ENCODE measurements at places on chromosomes 3 and 15.
A peak's percentile ranks its signal among the peaks of the same experiment; 100 is the strongest.

GRCh38 chr15:75195122-75195765, 6.4 kb upstream of the C15orf39 start:
- DNase-seq: no peak

DNA sequence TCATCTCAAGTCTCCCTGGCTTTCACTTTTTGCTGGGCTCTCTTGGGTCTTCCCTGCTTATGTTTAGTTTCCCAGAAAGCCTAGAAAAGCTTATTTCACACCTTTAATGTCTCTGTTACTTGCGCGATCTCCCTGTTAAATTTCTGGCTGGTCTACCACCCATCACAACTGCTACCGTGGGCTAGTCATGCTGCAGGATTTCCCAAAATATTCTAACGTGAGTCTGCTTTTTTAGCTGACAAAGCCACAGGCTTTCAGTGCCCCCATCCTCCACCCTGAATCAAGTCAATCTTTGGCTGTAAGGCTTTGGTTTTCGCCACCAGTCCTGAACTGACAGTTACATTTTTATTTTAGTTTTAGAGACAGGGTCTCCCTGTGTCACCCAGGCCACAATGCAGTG, 74.1 kb downstream of the SUMF1 start:
- no peak for DNase-seq

DNA sequence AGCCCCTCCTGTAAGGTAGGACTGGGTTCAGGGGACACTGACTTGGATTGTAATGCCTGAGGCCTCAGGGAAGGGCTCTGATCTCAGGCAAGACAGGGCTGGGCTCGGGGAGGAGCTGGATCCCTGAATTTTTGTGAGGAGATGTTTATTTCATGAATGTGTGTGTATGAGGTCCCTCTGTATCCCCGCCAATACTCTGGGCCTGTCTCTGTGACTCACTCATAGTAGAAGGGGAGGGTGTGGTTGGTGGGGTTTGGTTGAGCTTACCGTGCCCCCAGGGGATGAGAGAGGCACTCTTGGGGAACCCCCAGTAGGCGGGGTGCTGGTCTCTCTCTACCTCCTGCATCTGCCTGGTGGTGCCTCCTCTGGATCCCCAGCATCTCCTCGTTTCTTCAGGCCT, 28.1 kb downstream of the RPSA start:
- DNase-seq: no peak

- no peak for DNase-seq
Measured at GRCh38 chr15:85570336-85570735, 189.9 kb downstream of the AKAP13 start.

DNA sequence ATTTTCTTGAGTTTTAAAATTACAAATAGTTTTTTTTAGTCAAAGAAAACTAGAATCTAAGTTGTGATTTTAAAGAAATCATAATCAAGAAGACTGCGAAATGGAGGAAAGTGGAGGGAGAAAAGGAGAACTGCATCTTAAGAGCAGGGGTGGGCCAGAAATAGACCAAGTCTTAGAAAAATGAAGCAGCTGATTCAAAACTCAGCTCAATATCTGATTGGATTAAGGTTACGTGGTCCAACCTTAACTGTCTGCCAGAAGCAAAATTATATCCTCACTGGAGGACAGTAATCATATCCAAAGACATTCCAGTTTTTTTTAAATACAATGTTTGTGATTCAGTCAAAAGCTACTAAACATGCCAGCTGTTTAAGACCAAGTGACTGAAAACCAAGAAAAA, 41.4 kb downstream of the CHSY1 start:
- DNase-seq: no peak

- no peak for DNase-seq
Measured at GRCh38 chr3:31232055-31233025, 300.4 kb upstream of the STT3B start.

GRCh38 chr15:75659928-75660645, 12.4 kb downstream of the SNX33 start:
- no peak for DNase-seq

GRCh38 chr3:193506921-193507320, 47.8 kb downstream of the ATP13A4 start:
- DNase-seq: no peak

- peak; percentile 79 for DNase-seq
Measured at GRCh38 chr15:29921130-29921601, 98.9 kb upstream of the TJP1 start.

DNA sequence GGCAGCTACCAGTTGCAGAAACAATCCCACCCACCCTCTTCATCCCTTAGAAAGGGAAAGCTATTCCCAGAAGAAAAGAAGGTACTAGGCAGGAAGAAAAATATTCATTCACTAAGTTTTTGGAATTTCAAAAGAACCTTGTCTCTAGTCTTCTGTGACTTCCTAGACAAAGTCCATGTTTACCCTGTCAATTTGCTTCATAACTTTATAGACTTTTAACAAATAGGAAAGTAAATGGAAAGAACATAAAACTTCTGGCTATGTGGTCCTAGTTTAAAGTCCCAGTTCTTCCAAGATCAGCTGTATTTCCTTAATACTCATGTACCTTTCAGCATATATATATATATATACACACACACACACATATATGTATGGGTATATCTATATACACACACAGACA, 143.7 kb upstream of the SNTN start:
- DNase-seq: no peak

DNA sequence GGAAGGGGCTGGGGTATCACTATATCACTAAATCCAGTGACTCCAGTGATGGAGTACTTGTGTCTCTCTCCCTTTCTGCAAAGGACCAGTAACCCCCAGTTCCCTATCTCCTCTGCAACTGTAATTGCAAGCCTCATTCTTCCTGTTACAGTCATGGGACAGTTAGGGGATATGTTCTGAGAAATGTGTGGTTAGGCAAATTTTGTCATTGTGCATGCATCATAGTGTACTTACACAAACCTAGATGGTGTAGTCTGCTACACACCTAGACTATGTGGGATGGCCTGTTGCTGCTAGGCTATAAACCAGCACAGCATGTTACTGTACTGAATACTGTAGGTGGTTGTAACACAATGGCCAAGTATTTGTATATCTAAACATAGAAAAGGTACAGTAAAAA, 2.2 kb downstream of the VPS8 start:
- DNase-seq: no peak

- no peak for DNase-seq
Measured at GRCh38 chr3:66227915-66228314, 7.1 kb downstream of the SLC25A26 start.

- no peak for DNase-seq
Measured at GRCh38 chr3:52228266-52228665, 2.8 kb upstream of the TLR9 start.

DNA sequence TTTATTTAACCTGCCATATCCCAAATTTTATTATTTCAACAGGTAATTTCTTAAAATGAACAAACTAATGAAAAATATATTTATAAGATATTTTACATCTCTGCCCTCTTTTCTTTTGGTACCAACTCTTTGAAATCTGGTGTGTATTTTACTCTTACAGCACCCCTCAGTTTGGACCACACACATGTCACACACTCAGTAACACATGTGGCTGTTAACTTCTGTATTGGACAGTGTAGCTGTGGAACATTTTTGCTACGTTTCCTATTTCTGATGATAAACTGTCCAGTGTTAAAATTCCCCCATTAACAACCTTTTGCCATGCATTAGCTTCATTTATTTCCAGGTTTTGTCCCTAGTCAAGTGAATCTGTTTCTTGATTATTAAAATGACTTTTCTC, 250.6 kb downstream of the NFKBIZ start:
- DNase-seq: no peak

DNA sequence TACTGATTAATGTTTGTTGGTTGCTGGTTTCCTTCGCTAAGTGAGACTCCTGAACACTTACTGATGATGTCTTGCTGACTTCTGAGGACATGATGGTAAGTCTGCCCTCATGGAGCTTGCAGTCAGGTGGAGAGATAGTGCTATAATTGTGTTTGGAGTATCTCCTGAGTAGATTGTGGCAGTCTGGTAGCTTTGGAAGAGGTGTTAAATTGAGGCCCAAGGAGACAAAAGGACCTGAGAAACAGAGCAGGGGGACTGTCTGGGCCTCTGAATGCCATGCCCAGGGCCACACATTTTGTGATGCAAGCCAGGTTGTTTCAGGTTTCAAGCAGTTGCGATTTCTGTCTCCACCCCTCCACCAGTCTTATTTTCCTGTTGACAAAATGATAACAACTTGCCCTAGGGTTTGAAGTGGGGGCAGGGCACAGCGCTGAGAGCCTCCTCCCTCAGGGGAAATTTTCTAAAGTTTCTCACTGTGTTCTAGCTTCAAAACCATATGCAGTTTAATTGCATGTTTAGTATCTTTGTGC, 16.7 kb downstream of the SMAD3 start:
- peak; percentile 60 for DNase-seq

DNA sequence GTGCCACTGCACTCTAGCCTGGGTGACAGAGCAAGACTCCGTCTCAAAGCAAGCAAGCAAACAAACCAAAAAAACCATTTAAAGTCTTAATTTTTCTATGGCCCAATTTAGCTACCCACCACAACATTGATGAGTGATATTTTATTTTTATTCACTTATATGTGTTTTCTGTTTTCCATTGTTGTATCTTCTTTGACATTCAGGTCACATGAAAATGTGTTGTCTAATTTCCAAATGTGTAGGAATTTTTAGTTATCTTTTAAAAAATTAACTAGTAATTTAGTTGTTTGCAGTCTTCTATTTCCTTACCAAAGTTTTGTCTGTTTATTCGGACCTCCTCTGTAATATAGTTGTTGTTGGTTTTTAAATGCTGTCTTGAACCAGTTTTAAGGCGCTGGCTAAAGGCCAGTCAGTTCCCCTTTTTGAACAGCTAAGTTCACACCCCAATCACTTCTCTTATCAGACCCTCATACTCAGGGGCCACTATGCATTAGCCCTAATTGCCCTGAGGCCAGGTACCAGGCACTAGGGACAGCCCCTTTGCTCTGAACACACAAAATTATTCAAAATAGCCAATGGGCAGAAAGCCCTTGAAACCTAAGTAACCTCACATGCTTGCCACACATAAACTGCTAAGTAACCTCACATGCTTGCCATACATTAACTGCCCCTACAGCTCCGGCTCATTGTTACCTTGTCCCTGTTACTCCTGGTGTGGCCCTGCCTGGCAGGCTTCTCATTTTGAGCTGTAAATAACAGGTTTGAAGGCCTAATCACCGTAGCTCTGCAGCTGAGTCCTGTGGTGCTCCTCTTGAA, 4.3 kb upstream of the CCR4 start:
- DNase-seq: no peak

GRCh38 chr15:29097168-29097567, 172.5 kb downstream of the NSMCE3 start:
- DNase-seq: no peak

DNA sequence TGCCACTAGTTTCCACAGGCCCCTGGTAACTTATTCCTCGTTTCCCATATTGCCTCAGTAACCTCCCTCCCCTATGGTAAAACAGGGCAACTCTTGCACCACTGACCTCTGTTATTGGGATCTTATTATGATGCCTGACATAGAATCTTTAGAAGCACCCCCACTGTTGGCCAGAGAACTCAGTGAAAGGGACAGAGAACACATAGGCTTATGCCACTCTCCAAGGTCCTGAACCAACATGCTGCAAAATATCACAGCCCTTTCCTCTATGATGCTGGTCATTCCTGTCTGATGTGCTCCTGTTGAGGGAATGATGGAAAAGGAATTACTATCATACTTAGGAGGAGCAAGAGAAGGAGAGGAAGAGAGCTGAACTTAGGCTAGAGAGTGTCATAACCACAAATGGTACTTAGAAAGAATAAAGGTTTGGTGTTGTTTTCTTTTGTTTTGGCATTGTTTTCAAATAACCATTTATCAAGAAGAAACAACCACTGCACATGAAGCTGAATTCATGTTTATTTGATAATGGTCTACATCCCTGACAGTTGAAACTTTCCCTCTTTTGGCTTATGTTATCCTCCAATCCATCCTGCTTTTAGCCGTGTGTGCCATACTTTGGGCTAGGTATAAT, 330.2 kb downstream of the EPHB1 start:
- DNase-seq: peak; percentile 37

GRCh38 chr3:125960456-125961288, 8.3 kb upstream of the ROPN1B start:
- no peak for DNase-seq

DNA sequence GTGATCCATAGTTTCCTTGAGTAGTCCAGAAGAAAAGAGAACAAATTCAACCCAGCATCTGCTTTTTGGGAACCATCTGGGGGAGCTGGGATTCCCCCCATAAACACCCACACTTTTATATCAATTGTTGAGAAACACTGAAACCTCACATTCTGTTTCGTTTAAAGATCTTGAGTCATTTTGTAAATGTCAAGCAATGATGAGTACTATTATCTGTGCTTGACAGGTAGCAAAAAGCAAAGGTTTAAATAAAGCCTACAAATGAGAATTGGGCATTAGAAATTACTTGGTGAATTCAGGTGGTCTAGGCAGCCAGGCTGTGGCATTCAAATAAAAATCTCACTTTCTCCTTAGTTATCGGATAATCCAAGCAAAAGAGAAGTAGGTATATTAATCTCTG, 75.7 kb downstream of the TMEM266 start:
- DNase-seq: no peak

DNA sequence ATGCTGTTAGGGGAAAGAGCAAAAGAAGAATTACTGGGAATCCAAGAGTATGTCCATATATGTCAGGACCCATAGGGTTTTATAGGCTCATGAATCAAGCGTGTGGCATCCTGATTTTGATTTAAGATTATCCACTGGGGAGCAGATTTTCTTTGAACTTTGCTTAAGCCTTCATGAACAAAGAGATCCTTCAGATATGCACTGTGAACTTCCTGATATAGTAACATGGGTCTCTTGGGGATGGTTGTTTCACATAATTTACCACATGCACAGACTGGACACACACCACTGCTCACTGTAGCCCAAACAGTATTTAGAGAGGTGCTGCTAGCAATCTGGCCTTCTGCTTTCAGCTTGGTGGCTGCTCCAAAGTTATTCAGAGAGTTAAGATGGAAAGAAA, 200.9 kb upstream of the ZPLD1 start:
- DNase-seq: no peak

GRCh38 chr15:79035111-79035601, 55.4 kb downstream of the RASGRF1 start:
- no peak for DNase-seq

GRCh38 chr15:58608129-58608590, 141.3 kb downstream of the ADAM10 start:
- DNase-seq: no peak

- DNase-seq: no peak
Measured at GRCh38 chr3:147616998-147617619, 207.9 kb downstream of the ZIC1 start.

DNA sequence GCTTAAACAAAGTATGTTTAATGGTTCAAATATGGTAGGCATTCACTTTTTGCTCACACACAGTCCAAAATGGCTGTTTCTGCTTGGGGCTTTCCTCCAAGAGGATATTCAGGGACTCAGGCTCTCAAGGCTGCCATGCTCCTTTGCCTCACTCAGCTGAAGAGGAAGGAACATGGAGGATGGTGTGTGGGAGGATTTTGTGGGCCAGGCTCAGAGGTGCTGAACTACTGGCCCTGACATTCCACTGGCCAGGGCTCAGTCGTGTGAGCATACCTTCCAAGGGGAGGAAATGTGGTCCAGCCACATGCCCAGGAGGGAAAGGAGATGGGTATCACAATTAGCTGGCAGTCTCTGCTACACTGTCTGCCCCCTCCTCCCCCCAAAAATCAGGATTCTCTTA, 8.7 kb downstream of the PXYLP1 start:
- no peak for DNase-seq

Measured in Caco-2 (cell line).